ENCODE measurements at places on chromosomes 2 and 18. TPM values are rescaled to one million over a fixed set of nuclear protein-coding genes. Genes with fewer than 3 reads are reported as not detected.

Gene ATOH8
- not detected for total RNA-seq

Gene MEP1B
- not detected for total RNA-seq

Gene MALL
- 33.7 TPM for total RNA-seq

Gene NYAP2
- total RNA-seq = not detected

Gene SLC14A1
- total RNA-seq = not detected

Gene RND3
- 217 TPM for total RNA-seq

Gene CBLN2
- not detected for total RNA-seq

Gene RAB11FIP5
- 21.9 TPM for total RNA-seq

Gene GPC1
- 103 TPM for total RNA-seq

Gene MC4R
- total RNA-seq = under 0.01 TPM

Gene COMMD1
- 30.5 TPM for total RNA-seq

Gene REG3G
- total RNA-seq = not detected

Gene POTEE
- total RNA-seq = not detected

Gene INHBB
- 0.53 TPM for total RNA-seq

Gene CSRNP3
- 0.26 TPM for total RNA-seq

Gene KDSR
- 40.5 TPM for total RNA-seq

Gene ALK
- not detected for total RNA-seq

Gene CD207
- total RNA-seq = not detected

Gene GATA6
- 2.9 TPM for total RNA-seq

Gene WNT10A
- total RNA-seq = 2.4 TPM

Gene REG1B
- total RNA-seq = not detected

Gene PTGR3
- total RNA-seq = 6.3 TPM

Gene NR4A2
- total RNA-seq = 0.26 TPM

Gene FBXO48
- 0.26 TPM for total RNA-seq

Gene CNDP1
- total RNA-seq = not detected

Gene KLHL14
- total RNA-seq = not detected

Gene IMPA2
- total RNA-seq = 91.1 TPM

Gene AOX1
- total RNA-seq = 15.7 TPM

Gene CDKL4
- total RNA-seq = 0.13 TPM

Gene NAPG
- 54.5 TPM for total RNA-seq

Gene FBXO41
- total RNA-seq = 1.6 TPM

Gene IL36RN
- total RNA-seq = 1.9 TPM

Gene COL4A4
- total RNA-seq = 0.13 TPM

Gene GREB1L
- total RNA-seq = 0.90 TPM

Gene SERPINB2
- 64.6 TPM for total RNA-seq

All from bronchial epithelial cell (primary cell).